ENCODE measurements at places on chromosomes 2 and 18. TPM values are rescaled to one million over a fixed set of nuclear protein-coding genes. Genes with fewer than 3 reads are reported as not detected.

- DNase-seq, result no peak
These were observed 32.4 kb upstream of the SNED1 start for GRCh38 chr2:240965905-240966456.

PIEZO2 gene
- 0.11 TPM for total RNA-seq

GALR1 gene
- 0.02 TPM for total RNA-seq

DNA sequence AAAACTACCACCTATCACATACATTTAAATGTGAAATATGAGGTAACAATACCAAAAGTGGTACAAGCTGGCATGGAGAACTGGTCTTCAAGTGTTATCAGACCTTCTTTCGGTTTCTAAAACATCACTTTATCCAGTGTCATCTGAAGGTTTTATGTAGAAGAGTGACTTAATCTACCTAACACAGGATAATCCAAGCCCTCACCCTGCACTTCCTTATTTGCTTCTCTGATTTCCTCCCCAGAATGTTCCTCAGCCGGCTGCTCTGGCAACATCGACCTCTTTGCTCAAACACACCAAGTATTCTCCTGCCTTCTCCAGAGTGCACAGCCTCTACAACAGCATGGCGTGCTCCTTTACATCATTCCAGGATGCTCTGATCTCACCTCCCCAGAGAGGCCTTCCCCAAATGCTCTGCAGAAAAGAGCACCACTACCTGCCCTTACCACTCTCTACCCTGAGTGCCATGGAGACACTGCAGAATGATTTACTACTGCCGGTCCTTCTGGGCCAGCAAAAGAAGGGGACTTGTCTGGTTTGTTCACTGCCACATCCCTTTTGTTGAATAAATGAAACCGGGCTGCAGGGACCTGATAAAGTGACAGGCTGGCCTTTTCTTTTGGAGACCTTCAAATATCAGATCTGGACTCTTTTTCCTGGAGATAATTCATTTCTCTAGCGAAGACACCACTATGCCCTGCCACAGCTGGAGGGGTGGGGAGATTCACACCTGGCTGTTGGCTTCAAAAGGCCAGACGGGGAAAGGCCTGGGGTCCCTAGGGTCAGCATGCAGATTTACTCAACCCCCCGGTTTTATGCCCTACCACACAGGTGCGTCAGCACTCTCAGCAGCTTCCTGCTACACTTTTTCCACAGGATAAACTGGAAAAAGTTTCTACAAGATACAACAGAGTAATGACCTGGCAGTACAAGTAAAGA is 42.0 kb downstream of the TTR start:
- DNase-seq, result no peak

GRCh38 chr2:200259577-200259957 is 46.9 kb upstream of the SPATS2L start:
- no peak for DNase-seq

- no peak for DNase-seq
These were observed 214.8 kb downstream of the ZNF521 start for GRCh38 chr18:25137197-25137472.
